ENCODE measurements at places on chromosomes 1 and 21. TPM values are rescaled to one million over a fixed set of nuclear protein-coding genes. Genes with fewer than 3 reads are reported as not detected.

DNA sequence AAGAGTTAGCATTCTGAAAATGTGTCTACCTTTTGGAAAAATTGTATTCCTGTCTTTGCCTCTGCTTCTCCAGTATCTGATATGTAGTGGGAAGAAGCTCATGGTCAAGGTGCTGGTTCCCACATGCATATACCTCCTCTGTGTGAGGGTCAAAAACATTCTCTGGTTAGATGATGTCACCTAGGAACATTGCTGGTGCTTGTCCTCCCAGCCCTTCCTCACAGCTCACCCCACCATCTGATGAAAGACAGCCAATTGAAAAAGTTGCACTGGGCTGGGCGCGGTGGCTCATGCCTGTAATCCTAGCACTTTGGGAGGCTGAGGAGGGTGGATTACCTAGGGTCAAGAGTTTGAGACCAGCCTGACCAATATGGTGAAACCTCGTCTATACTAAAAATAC, 154.4 kb downstream of the NR5A2 start:
- H3K36me3 ChIP-seq: no peaks in the 10 kb centered on the region
- H3K27ac ChIP-seq: no peak overlapping the region
- peaks cover 9% of the 10 kb centered on the region for H3K4me1 ChIP-seq
- H3K4me3 ChIP-seq: no peak overlapping the region

GRCh38 chr1:35850051-35850450, 33.0 kb upstream of the AGO1 start:
- H3K27ac ChIP-seq: no peak overlapping the region
- peaks cover 3% of the 10 kb centered on the region for H3K4me1 ChIP-seq
- H3K27me3 ChIP-seq: no peaks in the 10 kb centered on the region
- H3K4me3 ChIP-seq: no peak overlapping the region

DNA sequence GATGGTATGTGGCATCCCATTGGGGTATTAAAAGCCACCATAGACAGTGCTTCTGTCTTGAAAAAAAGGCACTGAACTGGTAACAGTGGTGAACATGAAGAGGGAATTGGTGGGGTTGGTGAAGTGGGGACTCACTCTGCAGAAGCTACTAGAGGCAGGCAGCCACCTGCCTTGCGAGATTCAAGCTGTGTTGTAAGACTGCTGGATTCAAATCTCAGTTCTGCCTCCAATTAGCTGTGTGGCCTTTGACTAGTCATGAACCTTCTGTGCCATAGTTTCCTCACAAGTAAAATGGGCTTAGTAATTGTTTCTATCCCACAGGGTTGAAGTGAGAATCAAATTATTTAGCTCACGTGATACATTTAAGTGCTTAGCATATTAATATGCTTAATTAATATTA, 16.6 kb upstream of the ELOA start:
- no peaks in the 10 kb centered on the region for H3K36me3 ChIP-seq
- H3K4me1 ChIP-seq: no peaks in the 10 kb centered on the region
- no peak overlapping the region for H3K27ac ChIP-seq
- no peak for DNase-seq
- no peaks in the 10 kb centered on the region for H3K27me3 ChIP-seq

DNA sequence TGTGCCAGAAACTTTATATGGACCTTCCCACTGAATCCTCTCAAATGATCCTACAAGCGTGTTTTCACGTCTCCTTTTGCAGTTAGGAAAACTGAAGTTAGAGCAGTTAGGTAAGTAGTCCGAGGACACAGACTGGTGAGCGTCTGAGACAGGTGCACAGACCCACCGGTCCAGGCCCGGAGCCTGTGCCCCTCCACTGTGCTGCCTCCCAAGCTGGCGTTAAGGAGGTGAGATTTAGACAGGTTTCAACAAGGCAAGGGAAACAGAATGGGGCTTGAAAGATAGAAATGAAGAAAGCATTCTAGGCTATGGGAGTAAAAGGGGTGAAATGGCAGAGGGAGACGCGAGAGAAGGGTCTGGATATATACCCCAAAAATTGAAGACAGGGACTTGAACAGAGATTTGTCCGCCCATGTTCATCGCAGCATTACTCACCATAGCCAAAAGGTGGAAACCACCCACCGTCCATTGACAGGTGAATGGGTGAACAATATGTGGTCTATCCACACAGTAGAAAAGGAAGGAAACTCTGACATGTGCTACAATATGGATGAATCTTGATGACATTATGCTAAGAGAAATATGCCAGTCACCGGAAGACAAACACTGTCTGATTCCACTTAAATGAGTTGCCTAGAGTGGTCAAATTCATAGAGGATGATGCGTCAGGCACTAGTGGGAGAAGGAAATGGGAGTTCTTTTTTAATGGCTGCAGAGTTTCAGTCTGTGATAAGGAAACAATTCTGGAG, 15.7 kb upstream of the PKP1 start:
- no peak overlapping the region for H3K4me3 ChIP-seq
- H3K4me1 ChIP-seq: peaks cover 36% of the 10 kb centered on the region
- peak overlapping the region; percentile 79 for H3K27ac ChIP-seq
- no peaks in the 10 kb centered on the region for H3K27me3 ChIP-seq
- H3K36me3 ChIP-seq: no peaks in the 10 kb centered on the region

DNA sequence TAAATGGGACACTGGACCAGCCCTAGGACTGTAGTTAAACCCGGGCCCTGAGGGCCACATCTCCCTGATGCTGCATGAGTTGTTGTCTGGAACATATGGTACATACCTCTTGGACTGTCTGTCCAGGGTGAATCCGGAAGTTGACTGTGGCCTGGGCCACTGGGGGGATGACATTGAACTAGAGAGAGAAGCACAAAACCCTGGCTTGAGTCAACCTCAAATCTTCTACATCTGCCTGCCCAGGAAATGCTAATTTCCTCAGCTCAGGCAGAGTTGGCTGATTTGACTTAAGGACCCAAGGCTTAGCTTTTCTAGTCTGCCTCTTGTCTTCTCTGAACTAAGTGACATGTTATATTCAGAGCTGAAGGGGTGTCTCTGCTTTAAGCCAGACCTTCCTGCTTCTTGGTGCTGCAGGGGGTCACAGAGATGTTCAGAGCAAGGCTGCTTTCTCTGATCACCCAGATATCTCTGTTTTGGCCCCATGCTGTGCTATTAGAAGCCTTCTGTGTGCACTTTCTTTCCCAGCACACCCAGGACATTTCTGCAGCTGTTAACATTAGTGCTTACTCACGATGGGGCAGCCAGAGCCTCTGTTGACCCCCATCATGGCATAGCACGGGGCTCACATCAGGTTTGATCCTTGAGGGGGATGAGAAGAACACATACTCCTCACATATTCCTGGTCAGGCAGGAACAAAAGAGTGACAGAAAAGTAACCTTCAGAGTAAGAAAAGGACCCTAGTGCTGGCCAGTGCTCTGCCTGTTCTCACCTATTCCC, 9.6 kb downstream of the PM20D1 start:
- H3K27me3 ChIP-seq: peaks cover 11% of the 10 kb centered on the region
- no peaks in the 10 kb centered on the region for H3K36me3 ChIP-seq
- H3K4me3 ChIP-seq: no peak overlapping the region
- no peak for DNase-seq
- no peaks in the 10 kb centered on the region for H3K4me1 ChIP-seq

DNA sequence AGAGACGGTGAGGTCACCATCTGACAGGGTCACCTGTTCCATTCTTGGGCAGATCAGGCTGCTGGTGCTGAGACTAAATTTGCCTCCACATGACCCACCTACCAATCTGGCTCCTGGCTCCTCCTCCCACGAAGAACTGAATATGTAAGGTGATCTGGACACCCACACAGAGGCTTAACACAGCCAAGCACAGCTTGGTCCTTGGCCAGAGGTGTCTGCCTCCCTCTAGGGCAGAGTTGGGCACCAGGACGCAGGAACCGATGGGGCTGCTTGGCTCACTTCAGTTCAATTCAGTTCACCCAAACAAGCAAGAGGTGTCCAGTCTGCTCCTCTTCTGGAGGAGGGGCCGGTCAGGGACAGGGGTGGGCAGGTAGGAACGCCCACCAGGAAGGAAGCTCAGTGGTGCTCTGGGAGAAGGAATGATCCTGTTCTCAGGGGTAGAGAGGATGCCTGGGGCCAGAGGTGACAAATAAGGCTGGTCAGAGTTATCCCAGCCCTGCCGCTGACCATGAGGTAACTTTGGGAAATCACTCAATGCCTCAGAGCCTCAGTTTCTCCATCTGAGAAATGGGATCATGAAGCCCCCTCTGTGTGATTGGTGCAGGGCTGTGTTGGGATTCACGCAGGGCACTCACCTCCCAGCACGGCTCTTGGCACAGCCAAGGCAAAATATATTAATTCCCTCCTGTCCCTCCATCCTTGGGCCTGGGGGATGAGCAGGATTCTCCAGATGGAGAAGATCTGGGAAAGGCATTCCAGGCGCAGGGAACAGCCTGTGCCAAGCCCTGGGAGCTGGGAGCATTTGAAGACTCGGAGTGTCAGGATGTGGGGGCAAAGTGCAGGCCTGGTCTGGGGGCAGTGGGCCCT, 284.5 kb downstream of the PTPRU start:
- H3K36me3 ChIP-seq: no peaks in the 10 kb centered on the region
- no peaks in the 10 kb centered on the region for H3K27me3 ChIP-seq
- DNase-seq: peak; percentile 1
- H3K4me1 ChIP-seq: no peaks in the 10 kb centered on the region
- no peak overlapping the region for H3K27ac ChIP-seq

DNA sequence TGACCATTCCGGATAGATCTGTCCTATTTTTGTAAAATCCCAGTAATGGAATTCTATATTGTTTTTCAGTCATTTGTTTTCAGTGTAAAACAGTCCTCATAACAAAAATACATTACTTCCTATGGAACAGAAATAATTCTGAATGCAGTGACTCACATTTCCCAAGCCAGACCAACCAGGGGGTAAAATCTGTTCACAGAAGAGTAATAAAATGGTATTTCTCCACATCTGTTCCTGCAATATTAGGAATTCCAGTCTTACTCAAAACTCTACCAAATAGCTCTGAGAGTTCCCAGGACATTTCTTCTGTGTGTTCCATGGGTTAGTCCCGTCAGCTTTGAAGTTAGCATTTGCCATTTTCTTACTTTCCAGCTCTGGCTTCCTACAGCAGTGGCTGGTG, 2.6 kb upstream of the DDR2 start:
- H3K27me3 ChIP-seq: no peaks in the 10 kb centered on the region
- peak; percentile 70 for DNase-seq
- H3K36me3 ChIP-seq: no peaks in the 10 kb centered on the region
- no peak overlapping the region for H3K4me3 ChIP-seq
- H3K27ac ChIP-seq: peak overlapping the region; percentile 87
- H3K4me1 ChIP-seq: peaks cover 40% of the 10 kb centered on the region

DNA sequence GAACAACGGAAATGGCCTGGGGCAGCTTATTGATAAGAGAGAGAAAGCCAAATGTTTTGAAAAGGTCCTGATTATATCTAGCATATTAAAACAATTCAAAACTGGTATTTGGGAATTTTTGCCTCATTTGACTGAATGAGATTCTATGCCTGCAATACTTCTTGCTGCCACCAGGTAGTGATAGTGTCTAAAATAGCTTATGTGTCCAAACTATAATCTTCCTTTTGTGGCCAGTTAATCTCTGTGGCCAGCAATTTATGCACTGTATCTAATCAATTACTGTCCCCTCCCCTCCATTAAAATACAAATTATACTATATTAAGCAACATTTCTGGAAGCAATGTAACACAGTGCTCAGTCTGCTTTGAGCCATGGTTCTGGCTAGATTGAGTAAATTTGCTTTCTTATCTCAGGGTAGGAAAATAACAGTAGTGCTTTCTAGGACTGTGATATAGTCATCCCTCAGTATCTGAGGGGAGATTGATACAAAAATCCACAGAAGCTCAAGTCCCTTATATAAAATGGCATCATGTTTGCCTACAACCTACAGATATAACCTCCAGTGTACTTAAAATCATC, 91.8 kb downstream of the FOXD2 start:
- H3K36me3 ChIP-seq: no peaks in the 10 kb centered on the region
- H3K27ac ChIP-seq: no peak overlapping the region
- peaks cover 15% of the 10 kb centered on the region for H3K27me3 ChIP-seq
- peaks cover 6% of the 10 kb centered on the region for H3K4me1 ChIP-seq

DNA sequence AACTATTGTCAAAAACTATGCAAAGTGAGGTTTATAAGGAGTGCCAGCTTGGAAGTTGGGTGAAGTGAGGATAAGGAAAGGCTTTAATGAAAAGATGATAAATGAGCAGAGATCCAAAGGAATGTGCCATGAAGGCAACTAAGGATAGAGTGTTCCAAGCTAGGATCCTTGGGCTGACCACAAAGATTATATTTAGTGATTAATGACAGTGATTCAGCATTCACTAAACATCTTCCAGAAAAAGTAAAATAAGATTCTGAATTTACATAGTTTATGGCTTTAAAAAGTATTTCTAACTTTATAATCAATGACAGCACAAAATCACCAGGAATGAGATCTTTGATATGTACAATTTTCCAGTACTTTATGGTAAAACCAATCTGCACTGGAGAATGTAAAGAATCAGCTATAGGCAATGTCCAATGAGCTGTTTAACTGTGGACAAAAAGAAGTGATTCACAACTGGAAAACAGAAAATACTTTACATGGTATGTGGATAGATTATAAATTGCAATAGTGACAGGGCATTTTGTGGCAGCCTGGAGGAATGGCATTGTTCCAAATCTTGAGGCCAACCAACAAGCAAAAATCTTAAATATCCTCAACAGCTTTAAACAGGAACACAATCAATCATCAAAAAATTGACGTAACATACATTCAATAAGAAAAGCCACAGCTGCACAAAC, 91.2 kb upstream of the KCTD3 start:
- peak overlapping the region; percentile 51 for H3K27ac ChIP-seq
- H3K4me1 ChIP-seq: peaks cover 12% of the 10 kb centered on the region
- no peaks in the 10 kb centered on the region for H3K27me3 ChIP-seq

DNA sequence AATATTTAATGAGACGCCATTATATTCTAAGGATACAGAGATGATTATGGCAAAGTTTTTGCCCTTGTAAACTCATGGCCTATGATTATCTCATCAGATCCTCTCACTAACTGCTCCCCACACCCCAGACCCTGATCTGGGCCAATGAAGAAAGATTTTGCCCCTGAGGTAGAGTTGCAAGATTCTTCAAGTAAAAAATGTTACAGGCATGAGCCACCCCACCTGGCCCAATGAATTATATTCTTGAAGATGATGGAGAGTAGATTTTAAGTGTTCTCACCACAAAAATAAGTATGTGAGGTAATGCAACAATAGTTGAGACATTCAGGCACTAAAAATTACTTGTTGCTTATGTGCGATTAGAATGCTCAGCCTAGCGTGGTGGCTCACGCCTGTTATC, 1.8 kb upstream of the CNR2 start:
- no peak overlapping the region for H3K4me3 ChIP-seq
- no peaks in the 10 kb centered on the region for H3K36me3 ChIP-seq
- no peak overlapping the region for H3K27ac ChIP-seq
- no peak for DNase-seq
- no peaks in the 10 kb centered on the region for H3K27me3 ChIP-seq
- H3K4me1 ChIP-seq: no peaks in the 10 kb centered on the region

- peaks cover 2% of the 10 kb centered on the region for H3K4me1 ChIP-seq
- H3K4me3 ChIP-seq: no peak overlapping the region
- H3K27me3 ChIP-seq: no peaks in the 10 kb centered on the region
- H3K27ac ChIP-seq: no peak overlapping the region
- no peak for DNase-seq
- peaks cover 3% of the 10 kb centered on the region for H3K36me3 ChIP-seq
These were observed 77.5 kb downstream of the PHTF1 start for GRCh38 chr1:113681596-113682337.

The GBP6 gene
- not detected for total RNA-seq

The FMO5 gene
- total RNA-seq: 1.3 TPM

The ITLN1 gene
- not detected for total RNA-seq

The C1orf141 gene
- total RNA-seq: not detected

The OR2T11 gene
- total RNA-seq: not detected
